EL (cell line): ENCODE measurements at places on chromosomes 5 and 9.

DNA sequence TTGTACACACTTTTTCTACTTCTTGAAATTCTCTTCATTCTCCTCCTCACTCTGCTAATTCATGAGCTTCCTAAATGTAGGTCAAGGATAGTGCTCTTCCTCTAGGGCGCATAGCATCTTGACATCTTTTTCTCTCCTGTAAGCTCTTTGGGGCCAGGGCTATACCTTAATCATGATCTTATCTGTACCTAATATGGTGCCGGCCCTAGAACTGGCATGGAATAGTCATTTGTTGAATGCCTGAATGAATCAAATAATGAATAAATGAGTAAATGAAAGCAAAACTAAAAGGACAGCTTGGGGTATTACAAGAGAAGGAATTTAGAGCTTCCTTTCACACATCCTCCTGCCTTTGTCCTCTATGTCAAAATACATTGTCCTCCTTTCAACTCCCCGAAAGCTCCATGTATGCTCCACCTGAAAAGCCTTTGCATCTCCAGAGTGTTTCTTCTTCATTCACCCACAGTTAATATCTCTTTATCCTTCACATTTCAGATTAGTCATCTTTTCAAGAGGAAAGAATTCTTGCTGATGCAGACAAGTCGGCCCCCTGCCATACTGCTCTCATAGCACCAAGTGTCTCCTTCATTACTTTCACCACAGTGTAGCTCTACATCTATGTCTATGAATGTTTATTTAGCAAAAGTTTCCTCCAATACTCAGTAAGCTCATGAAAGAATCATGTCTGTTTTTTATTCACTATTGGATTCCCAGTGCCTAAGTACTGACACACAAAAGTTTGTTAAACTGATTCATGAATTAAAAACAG is 16.4 kb upstream of the PPP2R2B start:
- DNase-seq: no peak

GRCh38 chr9:122113574-122113973 is 20.5 kb upstream of the TTLL11 start:
- DNase-seq: no peak

GRCh38 chr5:93929131-93929530 is 187.7 kb upstream of the POU5F2 start:
- peak; percentile 34 for DNase-seq

DNA sequence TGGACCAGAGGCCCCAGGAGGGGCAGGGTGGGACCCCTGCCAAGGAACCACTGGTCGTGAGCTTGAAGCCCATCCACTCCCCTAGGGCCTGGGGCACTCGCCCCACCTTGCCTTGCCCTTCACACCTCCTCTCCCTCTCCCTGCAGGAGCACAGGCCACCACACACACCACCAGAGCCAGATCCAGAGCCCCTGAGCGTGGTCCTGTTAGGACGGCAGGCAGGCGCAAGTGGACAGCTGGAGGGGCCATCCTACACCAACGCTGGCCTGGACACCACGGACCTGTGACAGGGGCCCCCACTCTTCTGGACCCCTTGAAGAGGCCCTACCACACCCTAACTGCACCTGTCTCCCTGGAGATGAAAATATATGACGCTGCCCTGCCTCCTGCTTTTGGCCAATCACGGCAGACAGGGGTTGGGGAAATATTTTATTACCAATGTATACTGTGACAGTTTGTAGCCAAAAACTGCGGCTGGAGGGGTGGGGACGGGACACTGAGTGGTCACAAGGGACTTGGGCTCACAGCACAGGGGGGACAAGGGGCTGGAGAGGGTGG is 14.5 kb downstream of the GPRIN1 start:
- no peak for DNase-seq

DNA sequence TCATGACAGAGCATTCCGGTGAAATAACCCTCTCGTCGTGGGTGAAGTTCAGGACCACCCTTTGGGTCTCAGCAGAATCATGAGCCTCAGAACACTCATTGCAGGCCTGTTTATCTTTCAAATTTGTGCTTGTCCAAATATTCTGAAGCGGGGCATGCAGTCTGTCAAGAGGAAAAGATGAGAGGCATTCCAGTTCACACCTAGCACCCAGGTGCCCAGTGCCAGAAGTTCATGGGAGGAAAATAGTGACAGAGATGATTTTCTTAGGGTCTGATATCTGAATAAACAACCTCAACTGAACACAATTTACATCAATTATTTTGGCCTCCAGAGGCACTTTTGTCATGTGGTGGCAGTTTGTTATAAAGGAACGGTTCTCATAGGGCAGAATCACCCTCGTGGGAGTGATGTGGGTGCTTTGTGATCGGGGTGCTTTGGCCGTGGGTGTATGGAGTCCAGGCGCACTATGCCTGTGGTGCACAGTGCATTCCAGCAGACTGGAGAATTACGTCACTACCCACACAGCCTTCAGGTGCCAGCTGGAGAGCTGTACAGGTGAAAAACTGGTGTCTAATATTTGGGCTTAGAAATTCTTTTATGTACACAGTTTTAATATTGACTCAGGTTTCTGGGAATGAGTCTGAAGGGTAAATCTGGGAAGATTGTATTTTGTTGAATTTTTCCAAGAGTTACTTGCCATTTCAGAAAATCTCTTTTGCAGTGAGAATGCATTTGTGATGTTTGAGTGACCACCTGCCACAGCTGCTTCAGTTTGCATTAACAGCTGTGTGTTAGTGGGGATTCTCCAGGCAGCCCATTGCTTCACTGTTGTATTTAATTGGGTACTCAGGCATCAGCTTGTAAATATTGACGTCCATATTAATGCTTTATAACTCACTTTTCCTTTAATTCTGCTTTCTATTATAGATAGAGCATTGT is 289.3 kb downstream of the FANCC start:
- no peak for DNase-seq

- peak; percentile 43 for DNase-seq
Observed at GRCh38 chr9:79573412-79573923, 1.7 kb downstream of the TLE4 start.
